ENCODE measurements at places on chromosomes 16 and 17.

DNA sequence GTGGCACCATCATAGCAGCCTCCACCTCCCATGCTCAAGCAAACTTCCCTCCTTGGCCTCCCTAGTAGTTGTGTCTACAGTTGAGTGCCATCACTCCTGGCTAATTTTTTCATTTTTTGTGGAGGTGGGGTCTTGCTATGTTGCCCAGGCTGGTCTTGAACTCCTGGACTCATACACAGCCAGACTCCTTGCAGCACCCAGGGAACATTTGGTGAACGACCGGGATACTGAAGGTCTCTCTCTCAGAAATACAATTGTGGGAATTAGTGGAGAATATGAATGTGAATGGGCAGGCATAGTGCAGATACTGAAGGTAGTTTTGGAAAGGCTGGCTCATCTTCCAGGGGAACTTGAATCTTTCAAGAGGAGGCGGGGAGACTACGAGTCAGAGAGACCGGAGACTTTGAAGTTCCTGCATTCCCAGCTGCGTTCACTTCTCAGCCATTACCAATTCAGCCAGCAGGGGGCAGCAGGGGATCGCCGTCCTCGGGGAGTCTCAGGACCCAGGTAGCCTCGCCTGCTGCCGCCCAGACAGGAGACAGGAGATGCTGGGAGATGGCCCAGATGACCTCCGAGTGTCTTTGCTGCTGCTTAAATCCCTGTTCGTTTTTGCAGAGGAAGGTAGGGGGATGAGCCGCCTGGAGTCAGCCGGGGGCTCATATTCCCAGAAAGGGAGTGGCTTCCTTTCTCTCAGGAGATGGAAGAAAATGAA is 68.6 kb downstream of the HAPSTR1 start:
- peak; percentile 7 for DNase-seq

DNA sequence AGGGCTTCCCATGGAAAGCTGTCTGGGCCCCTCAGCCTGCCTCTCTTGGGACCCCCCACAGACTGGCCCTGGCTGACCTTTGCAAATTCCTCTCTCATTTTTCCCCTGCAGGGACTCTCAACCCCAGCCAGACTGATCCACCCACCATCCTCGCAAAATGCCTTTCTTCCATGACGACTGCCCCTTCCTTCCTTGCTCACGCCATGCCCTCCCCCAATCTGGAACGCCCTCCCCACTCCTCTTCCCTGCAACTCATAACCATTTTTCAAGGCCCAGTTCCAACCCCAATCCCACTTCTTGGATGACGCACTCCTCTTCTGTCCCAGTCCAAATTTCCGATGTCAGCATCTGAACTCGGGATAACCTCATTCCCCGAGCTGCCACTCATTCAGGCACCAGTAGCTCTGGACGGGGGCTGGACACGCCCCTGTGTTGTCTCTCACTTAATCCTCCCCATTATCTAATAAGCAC is 1.3 kb upstream of the DNAI2 start:
- no peak for DNase-seq

DNA sequence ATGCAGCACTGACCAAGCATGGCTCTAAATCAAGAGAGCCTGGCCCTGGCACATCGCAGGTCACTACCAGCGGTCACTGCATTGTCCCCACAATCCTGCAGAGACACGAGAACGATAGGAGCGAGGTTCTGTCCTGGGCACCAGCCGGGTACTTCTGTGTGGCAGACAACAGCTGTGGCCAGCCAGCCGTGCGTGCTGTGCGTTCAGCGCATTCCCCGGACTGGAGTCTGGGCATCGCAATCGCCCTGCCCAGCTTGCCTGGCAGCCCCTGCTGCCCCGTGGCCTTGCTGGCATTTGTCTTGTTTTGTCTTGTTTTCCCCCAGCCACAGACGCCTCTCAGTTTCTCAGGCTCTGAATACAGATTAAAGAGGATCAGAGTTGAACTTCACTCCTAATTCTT is 33.9 kb downstream of the COTL1 start:
- no peak for DNase-seq

DNA sequence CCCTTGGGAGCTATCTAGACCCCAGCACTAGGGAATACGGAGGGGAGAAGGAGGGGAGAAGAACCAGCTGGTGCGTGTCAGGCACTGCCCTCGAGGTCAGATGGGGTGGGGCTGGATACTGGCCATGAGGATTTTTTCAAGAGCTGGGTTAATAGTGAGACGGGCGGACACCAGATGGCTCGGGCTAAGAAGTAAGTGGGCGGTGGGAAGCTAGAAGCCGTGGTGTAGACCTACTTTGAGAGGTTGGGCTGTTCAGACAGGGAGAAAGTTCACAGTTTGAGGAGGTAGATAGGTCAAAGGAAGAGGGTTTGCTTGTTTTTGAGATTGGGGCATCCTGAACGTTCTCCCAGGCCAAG is 303.8 kb downstream of the SEC14L1 start:
- peak; percentile 89 for DNase-seq

DNA sequence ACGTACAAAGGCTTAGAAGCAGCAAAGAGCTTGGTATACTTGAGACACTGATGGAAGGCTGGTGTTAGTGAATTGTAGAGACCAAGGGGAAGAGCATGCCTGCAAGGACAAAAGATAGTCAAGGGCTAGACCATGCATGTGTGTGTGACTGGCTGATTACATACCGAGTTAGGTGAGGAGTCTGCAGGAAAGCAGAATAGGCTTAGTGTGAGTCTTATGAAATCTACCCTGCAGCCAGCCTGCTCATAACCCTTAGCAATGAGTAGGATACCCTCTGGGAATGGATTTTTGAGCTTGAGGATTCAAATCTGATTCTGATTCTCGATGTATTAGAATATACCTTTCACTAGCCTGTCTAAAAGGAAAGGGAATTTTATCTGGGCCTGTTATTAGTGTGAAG is 77.0 kb downstream of the TANGO6 start:
- DNase-seq, result no peak

- DNase-seq, result no peak
These were observed 11.6 kb downstream of the FBXL19 start for GRCh38 chr16:30934827-30935557.

GRCh38 chr16:807347-808084 is 7.0 kb upstream of the GNG13 start:
- peak; percentile 42 for DNase-seq

GRCh38 chr17:48153691-48154358 is 46.3 kb downstream of the SNX11 start:
- DNase-seq, result no peak

DNA sequence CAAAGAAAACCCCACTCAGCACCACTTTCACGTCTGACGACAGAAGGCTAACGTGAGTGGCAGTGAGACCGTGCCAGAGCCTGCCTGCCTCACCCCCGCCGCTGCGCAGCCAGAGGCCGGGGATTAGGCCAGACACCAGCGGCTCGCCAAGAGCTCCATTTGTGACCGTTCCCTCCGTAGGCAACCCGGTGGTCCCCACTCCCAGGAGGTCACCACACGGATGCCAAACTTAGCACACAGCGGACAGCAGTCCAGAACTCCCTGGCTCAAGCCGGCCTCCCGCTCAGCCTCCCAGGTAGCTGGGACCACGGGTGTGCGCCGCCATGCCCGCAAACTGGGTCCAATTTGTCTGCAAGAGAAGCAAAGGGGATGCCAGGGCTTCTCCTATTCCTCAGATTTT is 104.6 kb downstream of the ANKRD11 start:
- no peak for DNase-seq

DNA sequence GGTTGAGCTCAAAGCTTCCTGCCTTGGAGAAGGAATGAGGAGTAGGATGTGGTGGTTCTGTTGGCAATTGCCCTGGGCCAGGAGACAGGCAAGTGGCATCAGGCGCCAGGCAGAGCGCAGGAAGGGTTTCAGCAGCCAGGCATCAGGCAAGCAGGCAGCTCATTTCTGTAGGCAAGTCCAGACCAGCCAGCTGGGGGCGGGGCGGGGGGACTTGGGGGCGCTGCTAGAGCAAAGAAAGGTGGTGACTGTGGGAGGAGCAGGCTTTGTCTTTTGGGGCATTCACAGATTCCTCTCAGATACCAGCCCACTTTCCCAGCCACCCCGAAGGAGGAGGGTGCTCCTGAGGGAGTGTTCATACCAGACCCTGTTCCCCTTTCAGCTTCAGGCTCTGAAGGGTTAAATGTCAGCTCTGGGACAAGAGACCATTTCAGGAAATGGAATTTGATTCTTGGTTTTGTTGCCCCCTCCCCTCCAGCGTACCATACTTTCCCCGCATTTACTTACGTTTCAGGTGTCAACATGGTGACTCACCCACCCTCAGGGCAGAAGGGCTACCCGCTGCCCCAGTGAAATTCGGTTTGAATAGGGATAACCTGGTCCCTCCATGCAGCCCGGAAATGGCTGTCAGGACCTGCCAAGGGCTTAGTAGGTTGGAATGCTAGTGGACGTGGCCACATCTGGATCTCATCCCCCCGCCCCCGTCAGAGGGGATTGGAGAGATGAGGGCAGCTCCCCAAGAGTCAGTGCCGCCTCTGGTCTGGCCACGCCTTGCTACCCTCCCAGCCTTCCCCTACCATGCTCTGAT is 13.2 kb downstream of the NGFR start:
- no peak for DNase-seq

- DNase-seq, result no peak
These were observed 23.1 kb downstream of the STAT3 start for GRCh38 chr17:42365136-42365535.

- no peak for DNase-seq
These were observed 13.9 kb downstream of the ITPRIPL2 start for GRCh38 chr16:19127674-19128131.

DNA sequence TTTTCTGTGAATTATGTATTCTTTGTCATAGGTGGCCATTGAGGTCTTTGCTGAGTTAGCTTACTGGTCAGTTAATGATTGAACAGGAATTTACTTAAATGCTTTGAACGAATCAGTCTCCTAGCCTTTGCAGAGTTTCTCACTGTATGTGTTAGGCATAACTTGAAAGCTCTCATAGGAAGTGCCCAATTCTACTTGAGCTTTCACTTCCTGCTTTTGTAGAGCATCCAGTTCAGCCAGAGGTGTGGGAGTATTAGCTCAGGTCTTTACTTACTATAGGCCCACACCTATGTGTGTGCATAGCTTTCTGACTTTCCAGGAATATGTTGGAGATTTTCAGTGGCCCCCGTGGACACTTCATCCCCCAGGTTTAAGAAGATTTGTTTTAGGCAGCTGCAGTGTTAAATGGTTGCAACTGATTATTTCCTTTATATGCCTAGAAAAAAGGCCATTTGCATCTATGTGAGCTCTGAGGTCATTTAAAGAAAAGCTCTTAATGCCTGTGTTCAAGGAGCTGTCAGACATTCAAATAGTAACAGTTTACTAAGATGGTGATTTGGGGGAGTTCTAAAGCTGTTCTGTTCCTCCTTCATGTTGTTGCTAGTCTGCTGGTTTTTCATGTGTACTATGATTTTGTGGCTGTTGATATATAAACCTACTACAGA is 62.3 kb downstream of the PHKB start:
- DNase-seq, result no peak

DNA sequence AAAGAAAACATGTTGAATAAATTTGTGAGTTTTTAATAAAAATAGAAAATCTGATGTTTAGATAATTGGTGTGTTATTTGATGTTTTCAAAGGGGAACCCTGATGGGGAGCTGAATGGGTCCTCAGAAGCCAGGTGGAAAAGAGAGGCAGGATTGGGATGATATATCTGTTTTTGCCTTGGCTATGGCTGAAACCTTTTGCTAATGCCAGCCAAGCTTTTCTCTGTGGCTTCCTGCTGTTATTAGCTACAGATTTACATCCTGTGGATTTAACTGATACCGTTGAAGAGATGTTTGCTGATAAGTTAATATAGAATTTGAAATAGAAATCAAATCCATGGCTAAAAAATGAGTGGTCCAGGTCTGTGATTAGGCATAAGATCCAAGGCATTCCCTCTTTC is 4.2 kb upstream of the AATF start:
- DNase-seq, result no peak

DNA sequence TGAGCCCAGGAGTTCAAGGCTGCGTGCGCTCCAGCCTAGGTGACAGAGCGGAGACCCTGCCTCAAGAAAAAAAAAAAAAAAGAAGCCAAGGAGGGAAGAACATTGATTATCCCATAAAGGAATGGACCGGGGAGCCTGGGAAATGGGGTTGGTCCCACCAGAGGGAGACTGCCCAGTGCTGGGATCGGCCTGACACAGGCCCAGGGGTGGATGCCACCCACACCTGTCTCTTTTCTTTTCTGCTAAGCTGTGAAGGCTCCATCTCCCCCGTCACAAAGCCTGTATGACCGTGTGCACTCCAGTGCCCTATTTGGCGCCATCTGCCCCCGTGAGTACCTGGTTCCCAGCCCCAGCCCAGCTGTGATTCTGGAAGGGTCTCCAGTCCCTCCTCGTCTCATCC is 15.7 kb downstream of the UBALD1 start:
- no peak for DNase-seq

GRCh38 chr16:70453892-70454221 is 538 bp upstream of the FCSK start:
- no peak for DNase-seq

DNA sequence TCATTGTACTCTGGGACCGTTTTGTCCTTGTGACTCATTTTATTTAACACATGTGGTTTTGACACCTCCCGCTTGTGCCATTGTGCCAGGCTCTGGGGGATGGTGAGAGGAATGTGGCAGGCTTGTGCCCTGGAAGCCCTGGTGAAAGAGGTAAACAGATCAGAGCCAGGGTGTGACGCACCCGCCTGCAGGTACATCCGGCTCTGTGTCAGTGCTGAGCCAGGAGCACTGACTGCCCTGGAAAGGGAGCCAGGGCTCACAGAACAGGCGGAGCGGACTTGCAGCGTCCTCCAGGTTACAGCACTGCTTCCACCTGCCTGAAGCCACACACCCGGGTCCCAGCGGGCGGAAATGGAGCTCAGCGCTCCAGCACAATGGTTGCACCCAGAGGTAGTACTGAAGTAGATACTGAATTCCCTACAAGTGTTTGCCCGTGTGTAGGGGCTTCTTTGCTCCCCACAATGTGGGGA is 30.6 kb downstream of the CDRT15 start:
- no peak for DNase-seq

GRCh38 chr17:52536489-52536888 is 378.0 kb upstream of the CA10 start:
- DNase-seq, result no peak

DNA sequence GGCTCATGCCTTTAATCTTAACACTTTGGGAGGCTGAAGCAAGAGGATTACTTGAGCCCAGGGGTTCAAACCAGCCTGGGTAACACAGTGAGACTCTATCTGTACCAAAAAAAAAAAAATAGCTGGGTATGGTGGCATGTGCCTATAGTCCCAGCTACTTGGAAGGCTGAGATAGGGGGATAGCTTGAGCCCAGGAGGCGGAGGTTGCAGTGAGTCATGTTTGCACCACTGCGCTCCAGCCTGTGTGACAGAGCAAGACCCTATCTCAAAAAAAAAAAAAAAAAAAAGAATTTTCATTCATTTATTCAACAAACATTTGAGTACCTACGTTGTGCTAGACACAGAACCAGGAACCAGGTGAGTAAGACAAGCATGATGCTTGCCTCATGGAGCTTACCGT is 73.6 kb upstream of the MRTFB start:
- no peak for DNase-seq

- DNase-seq, result no peak
These were observed 9.0 kb downstream of the HAS3 start for GRCh38 chr16:69114346-69114975.
